ENCODE measurements at places on chromosomes 11 and 22.

GRCh38 chr22:19888131-19888746 lies 33.6 kb upstream of the GNB1L start:
- DNase-seq, result no peak

GRCh38 chr11:76805206-76805913 lies 22.2 kb downstream of the TSKU start:
- no peak for DNase-seq

DNA sequence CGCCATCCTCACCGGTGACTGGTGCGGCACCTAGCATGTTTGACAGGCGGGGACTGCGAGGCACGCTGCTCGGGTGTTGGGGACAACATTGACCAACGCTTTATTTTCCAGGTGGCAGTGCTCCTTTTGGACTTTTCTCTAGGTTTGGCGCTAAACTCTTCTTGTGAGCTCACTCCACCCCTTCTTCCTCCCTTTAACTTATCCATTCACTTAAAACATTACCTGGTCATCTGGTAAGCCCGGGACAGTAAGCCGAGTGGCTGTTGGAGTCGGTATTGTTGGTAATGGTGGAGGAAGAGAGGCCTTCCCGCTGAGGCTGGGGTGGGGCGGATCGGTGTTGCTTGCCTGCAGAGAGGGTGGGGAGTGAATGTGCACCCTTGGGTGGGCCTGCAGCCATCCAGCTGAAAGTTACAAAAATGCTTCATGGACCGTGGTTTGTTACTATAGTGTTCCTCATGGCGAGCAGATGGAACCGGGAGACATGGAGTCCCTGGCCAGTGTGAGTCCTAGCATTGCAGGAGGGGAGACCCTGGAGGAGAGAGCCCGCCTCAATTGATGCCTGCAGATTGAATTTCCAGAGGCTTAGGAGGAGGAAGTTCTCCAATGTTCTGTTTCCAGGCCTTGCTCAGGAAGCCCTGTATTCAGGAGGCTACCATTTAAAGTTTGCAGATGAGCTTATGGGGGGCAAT lies 1.1 kb downstream of the NEAT1 start:
- no peak for DNase-seq

- no peak for DNase-seq
Measured at GRCh38 chr22:20805972-20806471, 32.1 kb downstream of the SERPIND1 start.

DNA sequence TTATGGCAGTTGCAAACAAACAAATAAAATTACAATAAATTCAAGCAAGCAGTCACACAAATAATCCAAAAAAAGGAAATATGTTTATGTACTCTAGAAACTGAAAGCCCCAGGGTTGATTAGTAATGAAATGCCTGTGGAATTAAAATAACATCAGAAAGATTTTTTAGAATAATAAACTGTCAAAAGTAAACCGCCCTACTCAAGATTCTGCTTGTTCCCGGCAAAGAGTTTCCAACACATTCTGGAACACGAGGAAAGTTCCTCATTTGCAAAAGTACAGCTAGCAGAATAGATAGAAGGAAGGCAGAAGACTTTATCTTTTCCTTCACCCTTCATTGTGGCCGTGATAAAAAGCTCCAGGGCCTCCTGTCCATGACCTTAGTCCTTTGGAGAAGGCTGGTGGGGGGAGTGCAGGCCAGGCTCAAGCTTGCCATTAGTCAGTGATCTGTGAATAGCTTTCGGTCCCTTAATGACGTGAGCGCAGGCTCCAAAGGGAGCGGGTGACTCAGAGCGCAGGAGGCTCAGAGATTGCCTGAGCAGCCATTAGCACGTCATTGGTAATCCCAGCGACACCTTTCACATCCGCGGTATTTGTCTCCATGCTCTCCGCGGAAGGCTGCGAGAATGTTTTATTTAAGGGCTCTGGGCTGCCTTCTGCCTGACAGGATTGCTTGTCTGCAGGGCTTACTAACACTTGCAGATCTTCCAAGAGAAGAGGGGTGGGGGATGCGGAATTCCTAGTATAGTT lies 458.3 kb downstream of the METTL15 start:
- DNase-seq, result peak; percentile 10

DNA sequence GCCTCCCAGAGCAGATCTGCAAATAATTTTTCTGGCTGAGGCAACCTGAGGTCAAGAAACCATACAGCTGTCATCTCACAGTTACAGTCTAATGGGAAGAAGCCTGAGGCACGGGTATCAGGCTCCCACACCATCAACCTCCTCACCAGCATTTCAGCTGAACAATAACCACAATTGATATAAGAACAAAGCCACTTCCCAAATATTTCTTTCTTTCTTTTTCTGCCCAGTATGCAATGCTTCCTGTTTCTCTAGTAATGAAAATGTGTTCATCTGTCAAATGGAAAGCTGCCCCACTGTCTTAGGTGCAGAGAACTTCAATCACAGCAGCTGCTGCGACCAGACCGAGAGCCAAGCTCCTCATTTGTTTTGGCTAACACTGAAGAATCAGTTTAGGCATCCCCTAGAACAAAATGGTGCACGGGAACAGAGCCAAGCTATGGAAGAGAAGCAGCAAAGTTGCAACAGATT lies 108.4 kb downstream of the BLID start:
- DNase-seq, result no peak

DNA sequence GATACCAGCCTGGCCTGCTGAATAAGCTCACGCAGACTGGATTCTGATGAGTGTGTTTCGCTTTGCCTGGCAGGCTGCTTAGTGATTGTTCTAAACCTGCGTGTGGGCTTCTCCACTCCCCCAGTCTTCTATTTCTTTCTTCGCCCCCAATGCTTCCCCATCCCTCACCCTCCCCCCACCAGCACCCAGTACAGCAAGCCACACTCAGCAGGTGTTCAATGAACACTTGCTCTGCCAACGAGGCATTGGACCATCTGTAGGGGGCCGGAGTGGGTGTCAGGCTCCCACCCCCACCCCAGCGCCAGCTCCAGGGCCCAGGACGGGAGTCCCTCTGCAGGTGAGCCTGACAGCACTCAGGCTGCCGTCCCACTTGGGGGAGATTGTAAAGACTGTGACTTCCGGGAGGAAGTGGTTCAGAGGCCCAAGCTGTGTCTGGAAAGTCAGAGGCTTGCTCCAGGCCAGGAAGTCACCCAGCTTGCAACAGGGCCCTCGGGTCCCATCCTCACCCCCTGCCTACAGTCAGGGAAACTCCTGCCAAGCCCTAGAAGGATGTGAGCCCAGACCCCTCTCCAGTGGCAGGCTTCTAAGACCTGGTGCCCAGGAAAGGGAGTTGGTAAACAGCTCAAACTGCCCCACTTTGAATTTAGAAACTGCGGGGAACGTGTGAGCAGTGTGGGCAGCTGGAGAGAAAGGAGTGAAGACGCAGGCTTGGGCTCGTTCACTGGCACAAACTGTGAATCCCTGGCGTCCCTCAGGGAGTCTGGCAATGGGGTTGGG lies 66.3 kb upstream of the PRDM11 start:
- peak; percentile 46 for DNase-seq

- DNase-seq, result no peak
Measured at GRCh38 chr11:65911682-65912568, 6.9 kb downstream of the C11orf68 start.

- DNase-seq, result no peak
Measured at GRCh38 chr22:41620589-41621098, at the start of gene DESI1. Gene DESI1 (minus strand): TSS chr22:41621043. CDS start chr22:41620839, 204 bp downstream.

DNA sequence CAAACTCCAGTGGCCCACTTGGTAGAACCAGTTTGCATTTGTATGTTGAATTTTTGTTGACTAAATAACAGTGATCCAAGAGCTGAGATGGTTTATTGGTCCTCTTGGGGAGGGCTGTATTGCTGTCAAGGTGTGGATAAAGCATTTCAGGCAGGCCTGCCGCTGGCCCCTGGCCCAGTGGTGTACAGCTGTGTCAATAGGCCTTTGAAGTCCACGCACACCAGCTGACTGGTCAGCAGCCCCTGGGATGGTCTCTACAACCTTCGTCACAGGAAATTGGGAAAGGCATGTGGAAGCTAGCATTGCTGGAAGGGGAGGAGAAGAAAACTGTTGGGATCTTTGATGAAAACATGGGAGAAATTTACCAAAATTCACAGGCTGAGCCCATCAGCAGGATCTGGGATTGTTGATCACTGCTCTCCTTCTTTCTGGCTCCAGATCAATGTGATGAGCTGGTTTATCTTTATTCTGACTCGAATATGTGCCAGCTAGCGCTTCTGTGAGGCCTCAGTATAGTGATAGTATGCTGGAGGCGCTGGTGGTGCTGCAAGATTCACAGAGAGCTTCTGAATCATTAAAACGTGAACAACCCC lies 12.5 kb upstream of the E2F8 start:
- DNase-seq, result no peak

DNA sequence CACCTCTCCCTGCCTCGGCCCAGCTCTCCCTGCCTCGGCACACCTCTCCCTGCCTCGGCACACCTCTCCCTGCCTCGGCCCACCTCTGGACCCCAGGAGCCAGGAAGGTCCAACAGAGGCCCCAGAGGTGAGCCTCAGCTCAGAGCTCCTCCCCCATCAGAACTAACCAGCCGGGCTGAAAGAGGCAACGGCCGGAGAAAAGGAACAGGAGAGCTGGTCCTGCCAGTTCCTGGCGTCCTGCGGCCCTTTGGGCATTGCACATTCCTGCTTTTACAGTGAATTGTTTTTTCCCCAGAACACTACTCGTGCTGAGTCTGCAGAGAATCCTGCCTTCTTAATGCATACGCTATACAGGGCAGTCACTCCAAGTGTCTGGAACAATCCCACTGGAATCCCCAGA lies 45.8 kb downstream of the LMO1 start:
- no peak for DNase-seq

DNA sequence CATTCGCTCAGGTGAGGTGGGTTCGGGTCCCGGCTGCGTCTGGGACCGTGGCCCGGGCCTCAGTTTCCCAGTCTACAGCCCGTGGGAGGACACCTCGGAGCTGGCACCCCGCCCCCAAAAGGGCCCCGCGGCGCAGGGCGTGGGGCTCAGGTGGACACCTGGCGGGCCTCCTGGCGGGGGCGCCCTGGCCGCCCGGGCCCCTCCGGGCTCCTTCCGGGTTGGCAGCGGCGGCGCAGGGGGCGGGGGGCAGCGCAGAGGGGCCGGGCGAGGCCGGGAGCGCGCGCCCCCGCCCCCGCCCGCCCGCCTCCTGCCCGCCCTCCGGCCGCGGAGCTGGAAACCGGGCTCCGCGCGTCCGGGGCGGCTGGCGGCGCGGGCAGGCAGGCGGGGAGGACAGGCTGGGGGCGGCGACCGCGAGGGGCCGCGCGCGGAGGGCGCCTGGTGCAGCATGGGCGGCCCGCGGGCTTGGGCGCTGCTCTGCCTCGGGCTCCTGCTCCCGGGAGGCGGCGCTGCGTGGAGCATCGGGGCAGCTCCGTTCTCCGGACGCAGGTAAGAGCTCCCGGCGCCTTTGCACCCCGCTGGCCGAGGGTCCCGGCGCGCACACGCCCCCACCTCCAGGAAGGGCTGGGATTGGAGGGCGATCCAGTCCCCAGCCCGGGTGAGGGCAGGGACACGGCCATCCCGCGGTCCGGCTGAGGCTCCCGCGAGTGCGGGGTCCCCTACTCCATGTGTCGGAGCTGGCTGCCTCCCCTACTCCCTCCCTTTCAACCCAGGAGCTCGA lies at the start of gene EMID1:
Gene EMID1, plus strand, starts transcription at position 303 of the 778 bp plus-strand sequence. Its CDS starts 143 bp downstream, at position 446.
- no peak for DNase-seq

DNA sequence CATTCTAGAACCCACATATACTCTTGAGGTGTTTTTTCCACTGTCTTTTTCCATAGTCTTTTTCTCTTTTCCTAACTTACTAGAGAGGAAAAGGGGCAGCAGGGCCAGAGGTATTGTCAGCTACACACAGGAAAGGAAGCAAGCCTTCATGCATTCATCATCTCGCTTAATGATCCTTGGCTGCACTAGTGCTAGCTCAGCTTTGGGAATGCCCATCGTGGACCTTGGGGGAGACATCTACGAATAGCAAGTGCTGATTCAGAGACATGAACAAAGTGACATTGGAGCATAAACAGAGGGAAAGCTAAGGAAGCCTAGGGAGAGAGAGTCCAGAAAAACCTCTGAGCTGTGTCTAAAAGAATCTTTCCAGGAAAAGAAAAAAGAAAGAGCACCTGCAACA lies 466.3 kb upstream of the ARHGAP42 start:
- no peak for DNase-seq

DNA sequence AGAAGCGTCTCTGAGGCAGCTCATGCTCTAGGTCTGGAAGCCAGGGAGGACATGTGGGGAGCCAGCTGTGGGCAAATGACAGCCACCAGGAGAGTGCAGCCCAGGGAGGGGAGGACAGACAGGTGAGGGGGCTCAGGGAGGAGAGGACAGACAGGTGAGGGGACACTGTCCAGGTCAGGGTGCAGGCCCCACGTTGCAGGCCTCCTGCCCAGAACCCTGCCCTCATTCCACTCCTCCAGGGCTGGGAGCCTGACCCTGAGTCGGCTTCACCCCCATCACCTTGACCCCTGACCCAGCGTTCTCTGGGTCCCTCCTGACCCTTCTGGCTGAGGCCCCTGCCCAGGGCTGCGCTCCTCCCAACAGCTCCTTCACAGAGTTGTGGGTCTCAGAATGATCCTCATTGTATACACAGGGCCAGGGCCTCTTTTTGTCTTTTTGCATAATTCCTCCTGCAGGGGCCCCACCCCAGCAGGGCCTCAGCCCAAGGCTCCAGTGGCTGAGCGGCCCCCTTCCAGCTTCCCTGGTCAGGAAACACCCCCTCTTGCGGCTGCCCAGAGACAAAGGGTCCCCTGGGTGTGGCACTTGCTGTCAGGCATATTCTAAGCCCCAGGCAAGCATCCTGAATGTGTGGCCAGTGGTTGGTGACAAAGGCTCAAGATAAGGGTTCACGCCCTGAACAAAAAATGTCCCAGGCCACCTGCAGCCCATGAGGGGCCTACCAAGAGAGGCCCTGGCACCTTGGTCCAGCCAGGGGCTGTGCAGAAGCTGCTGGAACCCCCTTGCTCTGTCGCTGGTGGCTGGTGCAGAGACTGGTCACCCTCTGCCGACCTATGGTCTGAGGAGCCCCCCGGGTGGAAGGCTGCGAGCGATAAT lies 853.0 kb downstream of the BRD1 start:
- DNase-seq, result no peak

DNA sequence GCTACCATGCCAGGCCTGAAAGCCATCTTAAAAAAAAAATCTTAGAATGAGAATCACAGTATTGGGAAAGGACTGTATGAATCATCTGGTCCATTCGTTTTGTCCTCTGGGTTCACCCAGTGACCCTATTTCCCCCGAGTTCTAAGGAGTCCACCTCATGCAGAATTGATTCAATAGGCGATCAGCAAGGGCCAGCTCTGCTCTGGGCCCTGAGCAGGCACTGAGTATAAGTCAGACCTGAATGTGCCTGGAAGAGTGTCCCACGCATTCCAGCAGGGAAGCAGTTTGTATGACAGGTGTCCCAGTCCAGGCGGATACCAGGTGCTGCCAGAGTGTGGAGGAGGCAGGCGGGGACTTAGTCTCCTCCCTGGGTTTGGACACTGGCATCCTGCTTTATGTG lies 883 bp upstream of the HMOX1 start:
- no peak for DNase-seq

GRCh38 chr11:65499713-65500386 lies 1.0 kb downstream of the MALAT1 start:
- DNase-seq, result no peak

- DNase-seq, result no peak
Measured at GRCh38 chr11:108939135-108939534, 274.3 kb downstream of the DDX10 start.
